ENCODE measurements at places on chromosomes 11 and 22. TPM values are rescaled to one million over a fixed set of nuclear protein-coding genes. Genes with fewer than 3 reads are reported as not detected.

CBX7 gene
- polyA plus RNA-seq, result 2.2 TPM

SLC22A9 gene
- not detected for polyA plus RNA-seq

TBX10 gene
- not detected for polyA plus RNA-seq

MOGAT2 gene
- not detected for polyA plus RNA-seq

OR52E8 gene
- not detected for polyA plus RNA-seq

LINC01488 gene
- polyA plus RNA-seq, result not detected

IGLL1 gene
- not detected for polyA plus RNA-seq

SCN4B gene
- polyA plus RNA-seq, result 5.4 TPM

ELF5 gene
- not detected for polyA plus RNA-seq

APLNR gene
- not detected for polyA plus RNA-seq

ZNRF3 gene
- polyA plus RNA-seq, result 2.2 TPM

OR4D5 gene
- polyA plus RNA-seq, result not detected

DYNC2H1 gene
- polyA plus RNA-seq, result 19.0 TPM

TREH gene
- 1.7 TPM for polyA plus RNA-seq

ENTHD1 gene
- not detected for polyA plus RNA-seq

LDHAL6A gene
- not detected for polyA plus RNA-seq

PARVG gene
- polyA plus RNA-seq, result 39.1 TPM

OR51G2 gene
- polyA plus RNA-seq, result not detected

KDM4D gene
- polyA plus RNA-seq, result 1.1 TPM

MUC5B gene
- polyA plus RNA-seq, result not detected

PHLDA2 gene
- 1.4 TPM for polyA plus RNA-seq

PRSS23 gene
- 7.1 TPM for polyA plus RNA-seq

IGSF22 gene
- polyA plus RNA-seq, result 1.8 TPM

MLC1 gene
- polyA plus RNA-seq, result 2.5 TPM

GAB4 gene
- polyA plus RNA-seq, result not detected

GAL gene
- polyA plus RNA-seq, result not detected

PTH gene
- not detected for polyA plus RNA-seq

All from Purkinje cell (primary cell).